ENCODE measurements at places on chromosomes 7 and 10.

- no peak for DNase-seq
Measured at GRCh38 chr10:570628-571163, 118.8 kb downstream of the DIP2C start.

- no peak for DNase-seq
Measured at GRCh38 chr10:95516774-95517373, 44.3 kb downstream of the SORBS1 start.

GRCh38 chr7:19526639-19527038 lies 182.2 kb downstream of the POLR1F start:
- no peak for DNase-seq

GRCh38 chr10:127013211-127013656 lies 108.0 kb downstream of the DOCK1 start:
- DNase-seq, result no peak

All from GM20000 (cell line).